ENCODE measurements at places on chromosomes 2 and 18.

DNA sequence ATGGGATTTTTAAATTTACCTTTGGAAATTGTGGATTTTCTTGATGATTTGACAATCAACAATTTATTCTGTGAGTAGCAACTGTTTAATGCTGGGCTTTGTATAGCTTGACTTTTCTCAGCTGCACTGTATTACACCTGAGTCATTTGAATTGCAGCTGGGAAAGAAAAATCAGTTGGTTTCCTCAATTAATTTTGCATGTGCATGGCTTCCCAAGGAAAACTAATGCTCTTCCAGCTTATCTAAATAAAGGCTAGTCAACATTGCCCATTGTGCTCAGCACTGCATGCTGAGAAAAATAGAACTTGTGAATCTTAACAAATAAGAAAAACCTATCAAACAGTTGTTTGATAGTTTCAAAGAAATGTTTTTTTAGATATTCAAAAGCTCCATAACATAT is 268.3 kb upstream of the CDH20 start:
- DNase-seq: no peak

DNA sequence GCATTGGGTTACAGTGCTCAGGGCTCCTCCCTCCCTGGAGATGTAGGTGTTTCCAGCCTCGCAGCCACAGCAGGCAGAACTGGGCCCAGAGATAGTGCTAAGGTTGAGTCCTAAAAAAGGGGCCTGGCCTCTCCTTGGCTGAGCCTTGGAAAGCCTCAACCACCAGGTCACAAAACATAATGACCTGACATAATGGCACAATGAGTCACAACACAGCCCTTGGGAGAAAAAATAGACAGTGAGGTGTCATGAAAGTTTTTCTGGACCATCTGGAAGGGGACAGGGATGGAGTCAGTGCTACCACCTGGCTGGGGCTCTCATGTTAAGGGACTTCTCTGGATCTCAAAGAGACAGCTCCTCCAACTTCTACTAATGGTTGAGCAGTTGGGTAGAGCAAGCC is 92.4 kb upstream of the LCLAT1 start:
- DNase-seq: no peak

- no peak for DNase-seq
Measured at GRCh38 chr2:62216616-62217015, 20.7 kb downstream of the B3GNT2 start.

- peak; percentile 74 for DNase-seq
Measured at GRCh38 chr2:27264753-27265535, 2.1 kb upstream of the SLC30A3 start.

DNA sequence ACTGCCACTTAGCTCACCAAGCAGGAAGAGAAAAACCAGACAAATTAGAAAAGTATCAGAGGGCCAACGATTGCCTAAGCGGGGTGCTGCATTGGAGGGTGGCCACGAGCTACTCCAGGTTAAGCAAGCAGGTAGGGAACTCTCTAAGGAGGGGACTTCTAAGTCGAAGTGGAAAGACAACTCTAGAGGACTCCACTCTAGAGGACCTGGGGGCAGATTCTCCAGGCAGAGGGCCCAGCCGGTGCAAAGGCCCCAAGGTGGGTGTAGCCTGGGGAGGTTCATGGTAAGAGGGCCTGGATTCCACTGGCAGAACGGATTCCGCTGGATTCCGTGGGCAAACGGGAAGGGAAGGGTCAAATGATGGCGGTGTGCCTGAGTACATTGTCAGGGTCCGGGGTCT is 12.7 kb downstream of the FBLN7 start:
- no peak for DNase-seq

DNA sequence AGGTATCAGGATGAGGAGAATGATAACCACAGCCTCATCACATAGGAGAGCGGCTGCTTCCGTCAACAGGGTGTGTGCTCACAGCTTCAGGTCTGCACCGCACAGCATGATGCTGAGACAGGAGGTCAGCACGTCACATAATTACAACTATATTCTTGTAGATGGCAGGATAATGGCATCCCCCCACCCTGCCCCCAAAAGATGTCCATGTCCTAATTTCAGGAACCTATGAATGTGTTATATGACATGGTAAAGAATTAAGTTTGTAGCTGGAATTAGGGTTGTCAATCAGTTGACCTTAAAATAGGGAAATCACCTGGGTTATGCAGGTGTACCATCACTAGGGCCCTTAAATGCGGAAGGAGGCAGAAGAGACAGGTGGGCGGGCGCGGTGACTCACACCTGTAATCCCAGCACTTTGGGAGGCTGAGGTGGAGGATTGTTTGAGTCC is 73.9 kb downstream of the ARL4C start:
- peak; percentile 76 for DNase-seq

DNA sequence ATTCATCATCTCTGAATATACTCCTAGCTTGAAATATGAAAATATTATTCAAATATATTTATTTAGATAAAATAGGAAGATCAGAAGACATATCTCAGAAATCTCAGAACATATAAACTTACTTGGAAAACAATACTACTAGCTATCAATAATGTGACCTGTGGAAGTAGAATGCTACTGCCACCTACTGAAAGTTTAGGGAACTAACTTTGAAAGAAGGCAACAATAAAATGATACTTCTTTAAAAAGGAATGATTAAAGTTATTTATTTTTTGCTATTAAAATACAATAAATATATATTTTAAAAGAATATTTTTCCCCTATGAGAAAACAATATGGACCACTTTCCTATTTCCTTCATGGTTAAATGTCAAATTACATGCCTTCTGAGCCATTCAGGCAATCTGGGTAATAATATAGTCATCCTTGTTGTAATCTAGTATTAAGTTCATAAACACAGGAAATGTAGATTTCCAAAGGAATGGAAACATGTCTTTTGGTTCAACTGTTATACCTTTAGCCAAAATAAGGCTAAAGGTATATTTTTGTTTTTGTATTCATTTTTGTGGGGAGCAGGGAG is 26.0 kb downstream of the ACADL start:
- peak; percentile 44 for DNase-seq

- DNase-seq: no peak
Measured at GRCh38 chr2:28326881-28327505, 65.7 kb upstream of the FOSL2 start.

GRCh38 chr2:74876081-74876886 is 42.4 kb downstream of the HK2 start:
- DNase-seq: peak; percentile 79

DNA sequence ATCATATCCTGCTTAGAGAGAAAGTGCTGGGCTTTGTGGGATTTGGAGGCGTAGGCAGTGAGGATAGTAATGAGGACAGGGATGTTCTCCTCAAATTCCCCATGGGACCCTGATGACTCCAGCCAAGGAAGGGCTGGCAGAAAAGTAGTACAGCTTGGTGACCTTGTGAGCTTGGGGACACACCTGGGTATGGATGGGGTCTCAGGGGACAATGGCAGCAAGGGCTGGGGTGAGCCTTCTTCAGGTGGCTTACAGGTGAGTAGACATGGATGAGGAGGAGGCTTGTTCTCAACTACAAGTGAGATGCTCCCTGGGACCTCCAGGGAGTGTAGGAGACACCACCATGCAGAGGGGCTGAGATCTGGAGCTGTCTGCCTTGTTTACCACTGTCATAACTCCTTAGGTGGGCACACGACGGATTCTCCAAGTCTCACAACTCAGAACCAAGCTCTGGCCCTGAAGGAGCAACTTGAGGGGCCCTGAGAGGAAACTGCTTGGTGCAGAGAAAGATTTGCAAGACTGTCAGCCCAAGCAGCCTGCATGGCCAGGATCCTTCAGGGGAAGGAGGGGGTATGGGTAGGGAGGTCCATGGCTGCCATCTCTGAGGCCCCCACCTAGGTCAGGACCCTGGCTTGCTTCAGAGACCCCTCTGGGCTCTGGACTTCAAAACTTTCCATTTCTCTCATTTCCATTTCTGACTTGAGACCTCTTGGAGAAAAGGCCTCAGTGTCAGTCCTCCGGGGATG is 262.8 kb downstream of the DYSF start:
- DNase-seq: no peak

Measured in CD4-positive, alpha-beta T cell treated with Interleukin-21 for 1 hour (primary cell).